ENCODE measurements at places on chromosomes 3 and 15.

GRCh38 chr3:11080492-11080891, 73.8 kb upstream of the HRH1 start:
- no peak for DNase-seq

- no peak for DNase-seq
Measured at GRCh38 chr3:185986198-185986777, 48.5 kb upstream of the TRA2B start.

DNA sequence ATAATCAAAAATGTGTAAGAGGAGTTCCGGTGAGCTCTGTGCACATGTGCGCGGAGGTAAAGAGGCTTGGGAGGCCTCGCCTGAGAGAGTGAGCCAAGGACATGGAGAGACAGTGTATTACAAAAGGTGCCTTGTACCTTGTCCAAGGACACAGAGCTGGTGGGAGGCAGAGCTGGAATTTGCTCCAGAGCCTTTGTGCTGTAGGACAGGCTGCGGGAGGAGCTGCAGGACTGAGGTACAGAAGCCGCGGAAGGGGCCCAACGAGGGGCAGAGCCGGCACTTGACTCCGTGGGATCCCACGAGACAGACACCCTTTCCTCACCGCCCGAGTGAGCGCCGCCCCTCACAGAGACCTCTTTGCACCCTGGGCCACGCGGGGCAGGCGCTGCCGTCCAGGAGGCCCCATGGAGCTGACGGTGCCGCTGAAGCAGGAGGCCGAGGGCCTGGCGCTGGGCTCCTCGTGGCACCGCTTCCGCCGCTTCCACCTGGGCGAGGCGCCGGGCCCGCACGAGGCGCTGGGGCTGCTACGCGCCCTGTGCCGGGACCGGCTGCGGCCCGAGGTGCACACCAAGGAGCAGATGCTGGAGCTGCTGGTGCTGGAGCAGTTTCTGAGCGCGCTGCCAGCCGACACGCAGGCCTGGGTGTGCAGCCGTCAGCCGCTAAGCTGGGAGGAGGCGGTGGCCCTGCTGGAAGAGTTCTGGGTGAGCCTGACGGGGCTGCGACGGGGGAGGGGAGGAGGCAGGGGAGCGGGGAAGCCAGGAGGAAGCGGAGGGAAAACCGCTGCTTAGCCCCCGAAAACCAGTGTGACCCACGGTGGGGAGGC, 68.7 kb downstream of the SLTM start:
- no peak for DNase-seq

- no peak for DNase-seq
Measured at GRCh38 chr3:66322436-66322835, 101.6 kb downstream of the SLC25A26 start.

- peak; percentile 50 for DNase-seq
Measured at GRCh38 chr15:34049112-34049511, 10.1 kb upstream of the AVEN start.

- no peak for DNase-seq
Measured at GRCh38 chr3:190443257-190443656, 6.4 kb downstream of the TMEM207 start.

GRCh38 chr3:53773611-53774368, 72.4 kb downstream of the CHDH start:
- DNase-seq: peak; percentile 87

- no peak for DNase-seq
Measured at GRCh38 chr15:40847223-40847961, 3.5 kb downstream of the SPINT1 start.

GRCh38 chr15:72971766-72972165, 80.5 kb upstream of the NEO1 start:
- no peak for DNase-seq

DNA sequence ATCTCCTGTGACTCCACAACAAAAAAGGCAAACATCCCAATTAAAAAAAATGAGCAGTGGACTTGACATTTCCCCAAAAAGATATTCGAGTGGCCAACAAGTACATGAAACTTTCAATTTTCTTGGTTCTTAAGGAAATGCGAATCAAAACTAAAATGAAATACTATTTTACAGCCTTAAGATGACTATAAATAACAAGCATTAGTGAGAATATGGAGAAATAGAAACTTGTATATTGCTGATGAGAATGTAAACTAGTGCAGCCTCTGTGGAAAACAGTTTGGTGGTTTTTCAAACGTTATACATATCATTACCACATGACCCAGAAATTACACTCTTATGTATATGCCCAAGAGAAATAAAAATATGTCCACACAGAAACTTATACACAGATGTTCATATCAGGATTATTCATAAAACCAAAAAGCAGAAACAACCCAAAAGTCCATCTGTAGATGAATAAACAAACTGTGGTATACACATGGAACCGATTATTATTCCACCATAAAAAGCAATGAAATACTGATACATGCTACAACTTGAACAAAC, 153.2 kb upstream of the GPR149 start:
- no peak for DNase-seq

DNA sequence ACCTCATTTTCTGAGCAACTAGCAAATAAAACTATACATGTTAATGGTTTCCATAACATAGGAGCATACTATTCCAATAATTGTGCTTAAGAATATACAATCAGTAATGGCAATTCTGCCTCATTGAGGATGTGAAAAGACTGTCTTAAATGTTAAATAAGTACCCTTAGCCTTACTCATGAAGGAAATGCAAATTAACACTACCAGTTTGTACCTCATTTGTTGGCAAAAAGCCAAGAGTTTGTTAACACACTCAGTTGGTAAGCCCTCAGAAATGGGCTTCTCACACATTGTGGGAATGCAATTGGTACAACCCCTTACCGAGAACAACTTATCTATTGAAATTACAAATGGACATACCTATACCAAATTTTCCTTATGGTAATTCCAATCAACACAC, 9.2 kb upstream of the STT3B start:
- DNase-seq: no peak

- no peak for DNase-seq
Measured at GRCh38 chr3:88586121-88586640, 436.4 kb downstream of the C3orf38 start.

GRCh38 chr3:43246976-43247375, 39.4 kb upstream of the SNRK start:
- no peak for DNase-seq

GRCh38 chr3:42340466-42340865, 69.9 kb downstream of the LYZL4 start:
- DNase-seq: no peak

DNA sequence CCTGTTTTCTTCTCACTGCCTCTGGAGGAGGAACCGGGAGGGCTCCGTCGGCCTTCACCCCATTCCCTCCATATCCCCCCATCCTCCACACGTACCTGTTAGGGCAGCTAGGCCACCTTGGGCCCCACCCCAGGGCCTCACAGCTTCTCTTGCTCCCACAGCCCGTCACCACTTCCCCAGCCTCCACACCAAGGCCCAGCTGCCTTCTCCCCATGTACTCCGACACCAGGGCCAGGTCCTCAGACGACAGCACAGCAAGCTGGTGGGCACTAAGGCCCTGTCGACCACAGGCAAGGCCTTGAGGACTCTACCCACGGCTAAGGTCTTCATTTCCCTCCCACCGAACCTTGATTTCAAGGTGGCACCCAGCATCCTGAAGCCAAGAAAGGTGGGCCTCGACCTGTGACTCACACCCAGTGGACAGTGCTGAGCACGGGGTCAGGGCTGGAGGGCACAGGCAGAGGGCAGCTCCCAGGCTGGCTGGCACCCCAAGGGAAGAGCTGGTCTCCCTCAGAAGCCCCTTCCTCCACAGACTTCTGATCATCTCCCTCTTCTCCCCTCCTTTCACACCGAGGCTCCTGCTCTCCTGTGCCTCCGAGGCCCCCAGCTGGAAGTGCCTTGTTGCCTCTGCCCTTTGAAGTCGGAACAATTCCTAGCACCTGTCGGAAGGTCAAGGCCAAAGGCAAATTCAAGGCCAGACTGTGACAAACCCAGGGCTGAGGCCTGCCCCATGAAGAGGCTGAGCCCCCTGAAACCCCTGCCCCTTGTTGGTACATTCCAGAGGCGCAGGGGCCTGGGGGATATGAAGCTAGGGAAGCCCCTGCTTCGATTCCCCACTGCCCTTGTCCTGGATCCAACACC, 9.1 kb downstream of the RPUSD3 start:
- DNase-seq: no peak

GRCh38 chr3:44028-44676, 152.4 kb upstream of the CHL1 start:
- no peak for DNase-seq

GRCh38 chr15:52422001-52422400, 106.7 kb downstream of the MYO5A start:
- no peak for DNase-seq

- DNase-seq: no peak
Measured at GRCh38 chr3:88773766-88774165, 333.7 kb upstream of the EPHA3 start.

DNA sequence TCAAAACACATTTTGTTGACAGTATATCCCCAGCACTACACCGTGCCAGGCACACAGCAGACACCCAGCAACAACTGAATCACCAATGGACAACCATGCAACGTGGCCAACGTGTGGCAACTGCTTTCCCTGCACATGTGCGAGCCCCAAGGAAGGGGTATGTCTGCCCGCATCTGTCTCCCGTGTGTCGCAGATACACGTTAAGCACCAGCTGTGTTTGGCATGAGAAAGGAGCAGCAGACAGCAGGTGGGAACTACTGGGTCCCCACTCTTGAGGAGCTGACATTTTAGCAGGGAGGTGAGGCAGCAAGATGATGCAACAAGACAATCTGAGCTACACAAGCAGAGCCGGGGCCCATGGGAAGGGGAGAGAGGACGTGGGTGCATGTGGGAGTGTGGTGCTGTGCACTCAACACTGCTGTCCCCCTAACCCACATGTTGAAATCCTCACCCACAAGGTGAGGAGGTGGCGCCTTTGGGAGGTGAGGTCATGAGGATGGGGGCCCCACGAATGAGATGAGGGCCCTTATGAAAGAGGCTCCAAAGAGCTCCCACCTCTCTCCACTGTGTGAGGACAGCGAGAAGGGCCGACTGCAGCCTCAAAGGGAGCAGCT, 56.2 kb downstream of the ROPN1B start:
- DNase-seq: no peak

DNA sequence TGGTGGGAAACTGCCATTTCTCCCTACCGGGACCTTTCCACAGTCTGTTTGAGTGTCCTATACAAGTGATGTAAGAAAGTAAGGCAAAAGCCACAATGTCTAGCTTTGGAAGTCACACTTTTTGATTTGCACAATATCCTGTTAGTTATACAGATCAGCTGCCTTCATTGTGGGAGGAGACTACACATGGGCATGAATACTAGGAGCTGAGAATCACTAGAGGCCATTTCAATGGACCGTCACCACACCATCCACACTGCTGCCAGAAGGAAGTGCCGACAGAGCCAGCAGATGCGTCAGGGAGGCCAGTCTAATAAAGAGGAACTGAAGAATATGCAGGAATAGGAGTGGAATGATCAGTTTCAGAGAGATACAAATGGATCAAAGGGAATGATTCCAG, 65.8 kb downstream of the SCN11A start:
- no peak for DNase-seq

DNA sequence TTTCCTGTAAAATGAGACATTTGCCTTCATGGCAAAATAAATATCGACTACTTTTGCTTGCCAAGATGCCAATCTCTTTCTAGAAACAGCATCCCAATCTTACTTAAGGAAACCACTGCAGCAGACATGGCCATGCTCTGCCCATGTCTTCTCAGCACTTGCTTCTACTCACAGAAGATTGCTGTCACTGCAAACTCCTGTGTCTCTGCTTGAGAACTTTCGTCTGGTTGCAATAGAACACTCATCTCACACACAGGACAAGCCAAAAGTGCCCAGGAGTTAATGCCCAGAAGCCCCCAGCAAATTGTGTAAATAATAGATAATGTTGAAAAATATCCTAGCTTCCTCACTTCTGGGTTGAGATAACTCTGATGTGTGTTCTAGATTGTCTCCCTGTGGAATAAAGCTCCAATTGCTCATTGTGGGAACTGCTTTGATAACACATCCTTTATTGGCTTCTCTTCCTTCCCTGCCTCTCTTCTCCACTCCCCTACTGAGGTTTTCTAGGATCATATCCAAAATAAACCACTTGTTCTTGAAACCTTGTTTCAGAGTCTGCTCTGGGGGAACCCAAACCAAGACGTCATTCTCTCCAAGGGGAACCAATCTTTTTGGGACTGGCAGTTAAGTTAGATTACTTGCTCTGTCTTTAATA, 156.3 kb upstream of the STRIT1 start:
- no peak for DNase-seq

- DNase-seq: no peak
Measured at GRCh38 chr3:16528106-16528505, 14.6 kb upstream of the RFTN1 start.

DNA sequence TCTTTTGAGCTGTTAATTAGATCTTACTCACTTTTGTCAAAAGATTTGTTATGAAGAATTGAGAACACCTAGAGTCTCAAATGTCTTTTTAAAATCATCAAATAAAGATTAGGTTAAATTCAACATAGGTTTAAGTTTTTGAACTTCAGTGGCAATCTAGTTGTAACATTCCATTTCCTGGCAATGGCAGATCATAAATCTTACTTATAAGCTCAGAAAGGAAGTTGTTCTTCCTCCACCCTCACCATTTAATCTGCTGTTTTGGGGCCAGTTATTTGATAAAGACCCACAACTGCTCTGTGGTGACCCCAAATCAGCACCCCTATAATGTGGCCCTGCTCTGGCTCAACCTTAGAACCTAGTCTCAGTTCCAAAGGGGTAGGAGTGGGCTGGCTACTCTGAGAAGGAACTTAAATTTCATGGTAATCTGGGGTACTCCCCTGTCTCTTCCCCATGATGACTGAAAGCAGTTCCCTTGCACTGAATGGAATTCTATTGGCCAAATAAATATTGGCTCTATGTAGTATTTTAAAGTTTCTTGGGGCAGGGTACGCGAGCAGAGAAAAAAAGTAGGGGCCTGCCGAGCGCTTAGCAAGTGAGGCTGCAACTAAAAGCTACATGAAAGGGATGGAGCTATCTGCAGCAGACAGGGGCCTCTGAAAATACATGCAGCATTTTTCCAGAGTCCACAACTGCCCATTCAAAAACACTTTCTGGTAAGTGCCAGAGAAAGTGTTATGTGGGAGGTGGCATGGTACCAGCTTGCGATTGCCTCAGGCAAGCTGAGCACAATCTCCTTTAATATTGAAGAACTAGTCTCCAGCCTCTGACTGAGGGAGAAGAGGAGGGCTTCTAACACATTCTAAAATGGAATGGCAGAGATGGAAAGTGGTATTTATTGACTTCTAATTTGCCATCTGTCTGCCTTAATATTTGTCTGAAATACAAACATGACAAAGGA, 103.6 kb upstream of the RASGRP1 start:
- DNase-seq: no peak
